Stimulated activated naive B cell treated with anti-CD40 and anti-IgM and Interleukin-4, amounts not matched to agents 10 μg/mL and 1 μg/mL and 100 μg/mL, for 72 hours (primary cell): ENCODE measurements at places on chromosomes 16 and 17.
A peak's percentile ranks its signal among the peaks of the same experiment; 100 is the strongest.

GRCh38 chr17:45175759-45176115 lies 14.1 kb downstream of the HEXIM2 start:
- no peak for DNase-seq
- no peaks in the 10 kb centered on the region for H3K36me3 ChIP-seq
- no peak overlapping the region for H3K4me3 ChIP-seq
- H3K4me1 ChIP-seq: peaks cover 11% of the 10 kb centered on the region

- H3K27me3 ChIP-seq: no peaks in the 10 kb centered on the region
- H3K4me3 ChIP-seq: peak overlapping the region; percentile 93
- H3K4me1 ChIP-seq: peaks cover 54% of the 10 kb centered on the region
- peak overlapping the region; percentile 95 for H3K27ac ChIP-seq
- H3K36me3 ChIP-seq: peaks cover 40% of the 10 kb centered on the region
- DNase-seq: peak; percentile 87
These were observed 981 bp upstream of the UNC13D start for GRCh38 chr17:75845058-75845711.

DNA sequence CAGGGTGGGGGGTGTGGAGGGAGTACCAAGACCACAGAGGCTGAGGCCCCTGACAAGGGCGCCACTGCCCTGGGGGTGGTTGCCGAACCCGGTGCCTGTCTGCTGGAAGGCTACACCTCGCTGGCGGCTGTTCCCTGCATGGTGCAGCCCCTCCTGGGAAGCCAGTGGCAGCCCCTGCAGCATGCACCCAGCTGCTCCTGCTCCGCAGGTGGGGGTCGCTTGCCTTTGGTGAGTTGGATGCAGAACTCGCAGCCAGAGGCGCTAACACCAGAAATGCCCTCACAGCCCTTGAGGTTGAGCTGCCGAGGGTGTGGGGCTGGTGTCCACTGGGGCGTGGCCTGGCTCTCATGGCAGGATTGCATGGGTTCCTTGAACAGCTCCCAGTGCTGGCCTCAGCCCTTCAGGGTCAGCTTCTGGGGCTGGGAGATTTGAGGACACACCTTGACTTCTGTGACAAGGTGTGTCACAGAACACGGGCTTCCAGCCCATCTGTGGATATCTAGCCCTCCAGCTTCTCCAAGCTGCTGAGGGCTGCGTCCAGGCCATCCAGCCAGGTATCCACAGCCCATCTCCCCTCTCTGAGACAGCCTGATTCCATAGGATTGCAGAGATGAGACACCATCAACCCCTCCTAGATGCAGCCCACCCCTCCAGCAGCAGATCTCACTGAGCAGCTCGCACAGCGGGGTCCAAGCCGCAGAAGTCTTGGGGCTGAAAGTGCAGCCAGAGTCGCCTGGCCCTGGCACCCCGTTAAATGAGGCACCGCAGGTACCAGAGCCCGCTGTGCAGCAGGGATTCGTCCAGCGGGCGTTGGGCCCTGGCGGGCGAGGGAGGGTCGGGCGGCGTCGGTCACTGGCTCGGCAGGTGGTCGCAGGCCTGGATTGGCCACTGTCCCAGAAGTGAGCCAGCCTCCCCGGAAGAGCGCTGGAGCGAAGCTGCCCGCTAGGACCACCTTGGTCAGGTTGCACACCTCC lies 586.3 kb downstream of the KCNJ18 start:
- H3K4me3 ChIP-seq: no peak overlapping the region
- no peaks in the 10 kb centered on the region for H3K4me1 ChIP-seq
- no peak for DNase-seq

DNA sequence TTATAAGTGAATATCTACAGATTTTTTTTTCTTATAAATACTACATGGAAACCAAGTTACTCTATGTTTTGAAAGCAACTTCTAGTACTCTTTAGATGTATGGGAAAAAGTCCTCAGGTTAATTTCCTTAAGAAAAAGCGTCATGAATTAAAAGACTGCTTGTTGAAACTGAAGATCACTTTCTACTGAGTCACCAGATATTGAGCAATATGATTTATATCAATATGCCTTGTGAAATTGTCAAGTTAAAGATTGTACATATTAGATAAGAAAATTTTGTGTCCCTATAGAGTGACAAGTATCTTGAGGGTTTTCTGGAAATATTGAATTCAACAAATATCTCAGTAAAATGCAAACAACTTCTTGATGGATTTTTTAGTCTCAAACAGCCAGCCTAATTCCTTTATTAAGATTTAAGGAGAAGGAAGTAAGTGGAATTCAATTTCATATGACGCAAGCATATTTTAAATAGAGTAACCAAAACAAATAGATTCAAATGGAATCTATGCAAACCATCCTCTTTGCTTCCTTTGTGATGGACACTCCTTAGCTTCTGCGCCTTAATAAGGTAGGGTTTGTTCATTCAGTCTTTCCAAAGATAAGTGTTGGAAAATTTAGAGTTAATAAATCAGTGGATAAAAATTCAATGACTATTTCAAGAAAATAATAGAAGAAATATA lies 16.6 kb downstream of the KRT12 start:
- no peak overlapping the region for H3K4me3 ChIP-seq
- H3K27ac ChIP-seq: no peak overlapping the region
- H3K36me3 ChIP-seq: no peaks in the 10 kb centered on the region
- H3K27me3 ChIP-seq: peaks cover 29% of the 10 kb centered on the region
- no peak for DNase-seq

- H3K4me1 ChIP-seq: no peaks in the 10 kb centered on the region
- no peaks in the 10 kb centered on the region for H3K36me3 ChIP-seq
- no peak for DNase-seq
- no peak overlapping the region for H3K27ac ChIP-seq
- H3K4me3 ChIP-seq: no peak overlapping the region
These were observed 149.2 kb upstream of the RPL38 start for GRCh38 chr17:74054249-74054648.

DNA sequence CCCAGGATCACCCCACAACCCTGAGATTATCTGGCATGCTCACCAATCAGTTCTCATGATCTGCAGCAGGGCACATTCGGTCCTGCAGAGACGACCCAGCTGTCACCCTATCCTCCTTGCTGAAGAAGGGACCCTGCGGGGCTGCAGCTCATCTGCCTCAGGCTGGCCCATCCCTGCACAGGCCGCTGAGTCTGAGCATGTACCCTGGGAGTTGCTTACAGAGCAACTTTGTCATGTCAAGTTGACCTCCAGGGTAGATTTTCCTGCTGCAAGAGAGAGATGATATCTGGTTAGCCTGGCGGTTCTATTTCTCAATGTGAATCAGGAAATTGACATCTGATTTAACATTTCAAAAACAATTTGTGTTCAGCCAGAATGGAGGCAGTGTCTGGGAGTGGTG lies 36.0 kb upstream of the ADCY9 start:
- H3K36me3 ChIP-seq: no peaks in the 10 kb centered on the region
- peaks cover 27% of the 10 kb centered on the region for H3K27me3 ChIP-seq
- H3K4me1 ChIP-seq: no peaks in the 10 kb centered on the region

GRCh38 chr16:57807252-57807967 lies 5.1 kb upstream of the KIFC3 start:
- H3K36me3 ChIP-seq: no peaks in the 10 kb centered on the region
- H3K4me3 ChIP-seq: no peak overlapping the region
- H3K27me3 ChIP-seq: peaks cover 64% of the 10 kb centered on the region

DNA sequence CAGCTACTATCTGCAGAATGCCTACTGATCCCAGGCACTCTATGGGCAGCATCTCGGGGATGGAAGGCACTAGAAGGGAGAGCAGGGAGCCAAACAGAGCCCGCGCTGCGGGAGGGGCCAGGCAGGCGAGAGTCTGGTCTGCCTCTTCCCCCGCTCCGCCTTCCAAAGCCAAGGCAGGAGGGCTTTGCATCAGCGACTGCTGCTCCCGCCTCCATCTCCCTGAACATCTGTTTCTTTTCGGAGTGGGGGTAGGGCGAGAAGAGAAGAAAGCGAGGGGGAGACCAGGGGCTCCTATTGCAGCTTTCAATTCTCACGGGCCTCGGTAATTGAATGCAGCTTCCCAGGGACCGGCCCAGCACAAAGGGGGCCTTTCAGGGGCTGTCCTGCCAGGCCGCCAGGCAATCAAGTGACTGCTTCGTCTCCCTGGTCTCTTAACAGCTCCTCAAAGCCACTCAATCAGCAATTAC lies 31.4 kb upstream of the CDC42EP4 start:
- H3K4me1 ChIP-seq: no peaks in the 10 kb centered on the region
- DNase-seq: no peak
- peaks cover 6% of the 10 kb centered on the region for H3K36me3 ChIP-seq
- H3K27me3 ChIP-seq: no peaks in the 10 kb centered on the region
- H3K4me3 ChIP-seq: no peak overlapping the region

DNA sequence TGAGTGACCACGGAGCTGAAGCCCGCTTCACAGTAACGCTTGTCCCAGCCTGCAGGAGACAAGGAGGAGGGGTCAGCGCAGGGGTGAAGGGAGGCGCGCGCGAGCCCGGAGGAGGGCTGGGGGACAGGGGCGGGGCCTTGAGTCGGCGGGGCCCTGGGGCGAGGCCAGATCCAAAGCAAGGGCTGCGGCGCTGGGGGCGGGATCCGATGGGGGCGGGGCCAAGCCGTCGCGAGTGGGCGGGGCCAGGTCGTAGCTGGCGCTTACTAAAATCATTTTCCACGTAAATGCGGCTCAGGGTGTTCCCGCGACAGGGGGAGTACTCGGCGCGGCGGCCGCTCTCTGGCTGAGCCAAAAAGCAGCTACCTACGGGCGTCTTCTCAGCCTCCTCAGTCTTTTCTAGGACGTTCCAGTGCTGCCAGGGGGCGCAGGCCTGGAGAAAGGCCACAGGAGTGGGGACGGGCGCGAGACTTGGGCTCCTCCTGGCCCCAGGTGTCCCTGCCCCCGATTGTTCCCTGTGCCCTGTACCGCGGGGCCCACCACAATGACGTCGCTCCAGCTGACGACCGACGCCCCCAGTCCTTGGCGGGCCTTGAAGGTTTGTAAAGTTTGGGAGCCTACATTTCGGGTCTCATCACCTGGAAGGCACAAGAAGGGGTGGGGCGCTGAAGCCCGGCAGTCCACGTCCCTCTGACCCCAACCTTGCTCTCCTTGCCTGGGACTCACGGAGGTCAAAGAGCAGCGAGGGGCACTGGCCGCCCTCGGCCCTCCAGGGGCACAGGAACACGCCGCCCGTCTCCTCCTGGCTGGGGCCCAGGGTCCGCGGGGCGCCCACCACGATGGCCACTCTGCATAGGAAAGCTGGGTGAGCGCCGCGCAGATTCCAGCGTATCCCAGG lies 3.9 kb downstream of the ITGA2B start:
- DNase-seq: peak; percentile 71
- H3K4me3 ChIP-seq: peak overlapping the region; percentile 73
- H3K27me3 ChIP-seq: peaks cover 50% of the 10 kb centered on the region
- H3K4me1 ChIP-seq: peaks cover 30% of the 10 kb centered on the region

- no peak overlapping the region for H3K4me3 ChIP-seq
- no peak for DNase-seq
- peaks cover 2% of the 10 kb centered on the region for H3K4me1 ChIP-seq
- H3K27ac ChIP-seq: no peak overlapping the region
These were observed 13.8 kb downstream of the HROB start for GRCh38 chr17:44155488-44155887.

GRCh38 chr16:4323071-4323844 lies 7.4 kb downstream of the GLIS2 start:
- no peak for DNase-seq
- no peak overlapping the region for H3K4me3 ChIP-seq
- no peaks in the 10 kb centered on the region for H3K36me3 ChIP-seq

GRCh38 chr16:21608639-21609328 lies 9.4 kb downstream of the METTL9 start:
- H3K4me3 ChIP-seq: no peak overlapping the region
- H3K4me1 ChIP-seq: peaks cover 27% of the 10 kb centered on the region
- H3K27ac ChIP-seq: no peak overlapping the region
- H3K27me3 ChIP-seq: no peaks in the 10 kb centered on the region

DNA sequence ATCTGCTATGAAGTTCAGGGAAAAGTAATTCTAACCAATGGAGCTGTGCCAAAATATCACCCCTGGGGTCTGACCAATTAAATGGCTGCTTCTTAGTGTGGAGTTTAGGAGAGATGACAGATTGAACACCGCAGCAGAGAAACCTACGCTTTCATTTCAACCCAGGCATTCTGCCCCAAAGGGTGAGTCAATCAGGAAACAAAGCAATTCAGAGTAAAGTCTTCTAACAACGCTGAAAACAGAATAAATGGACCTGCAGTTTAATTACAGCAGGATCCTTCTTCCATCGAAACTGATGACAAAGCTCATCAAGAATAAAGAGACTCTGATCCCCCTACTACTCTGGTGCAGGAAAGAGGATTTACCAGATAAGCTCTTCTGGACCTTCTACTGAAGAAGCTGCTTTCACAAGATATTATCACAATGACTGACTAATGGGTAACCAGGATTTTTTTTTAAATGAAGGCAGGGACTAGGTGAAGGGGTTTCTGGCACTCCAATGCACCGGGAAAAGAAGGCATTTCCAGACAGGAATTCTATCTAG lies 16.7 kb downstream of the RFFL start:
- peaks cover 48% of the 10 kb centered on the region for H3K4me1 ChIP-seq
- DNase-seq: peak; percentile 31
- H3K27me3 ChIP-seq: no peaks in the 10 kb centered on the region
- H3K27ac ChIP-seq: peak overlapping the region; percentile 10

- no peaks in the 10 kb centered on the region for H3K27me3 ChIP-seq
- H3K4me1 ChIP-seq: peaks cover 30% of the 10 kb centered on the region
- peak overlapping the region; percentile 56 for H3K27ac ChIP-seq
- H3K36me3 ChIP-seq: no peaks in the 10 kb centered on the region
- no peak overlapping the region for H3K4me3 ChIP-seq
These were observed 11.7 kb upstream of the SREBF1 start for GRCh38 chr17:17848311-17849082.

- H3K27ac ChIP-seq: peak overlapping the region; percentile 88
- H3K27me3 ChIP-seq: no peaks in the 10 kb centered on the region
- H3K4me1 ChIP-seq: peaks cover 58% of the 10 kb centered on the region
- peak overlapping the region; percentile 25 for H3K4me3 ChIP-seq
- peaks cover 33% of the 10 kb centered on the region for H3K36me3 ChIP-seq
These were observed 343.0 kb downstream of the SNX29 start for GRCh38 chr16:12319428-12320035.

DNA sequence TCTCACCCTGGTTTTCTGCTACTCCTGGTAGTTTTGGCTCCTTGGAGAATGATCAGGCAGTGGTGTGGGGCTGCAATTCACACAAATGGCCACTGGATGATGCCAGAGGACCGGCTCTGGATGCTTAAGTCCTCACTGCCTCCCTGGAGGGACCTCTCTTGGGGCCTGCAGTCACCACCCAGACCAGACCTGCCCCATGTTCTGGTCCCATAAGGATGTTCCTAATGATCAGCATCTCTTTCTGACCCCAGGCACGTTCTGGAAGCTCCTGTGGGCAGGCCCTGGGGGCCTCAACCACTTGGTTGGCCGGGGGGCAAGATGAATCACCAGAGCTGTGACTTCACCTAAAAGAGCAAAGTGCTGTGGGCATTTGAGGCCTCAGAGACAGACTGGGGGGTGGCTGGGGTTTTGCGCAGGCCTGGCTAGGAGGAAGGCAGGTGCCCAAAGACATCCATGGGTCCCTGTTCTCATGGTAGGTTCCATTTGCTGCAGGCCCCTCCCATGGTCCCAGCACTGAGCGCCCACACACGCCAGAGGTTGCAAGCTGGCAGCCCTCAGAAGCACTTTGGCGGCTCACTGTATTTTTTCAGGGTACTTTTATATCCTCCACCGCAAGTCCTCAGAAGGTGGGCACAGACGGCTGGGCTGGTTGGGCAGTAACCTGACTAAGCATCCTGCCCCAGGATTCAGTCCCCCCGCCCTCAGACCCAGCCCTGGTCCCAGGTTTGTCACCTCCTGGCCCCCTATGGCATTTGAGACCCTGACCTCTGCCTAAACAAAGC lies 53.2 kb downstream of the NT5M start:
- H3K4me1 ChIP-seq: peaks cover 6% of the 10 kb centered on the region
- H3K36me3 ChIP-seq: peaks cover 3% of the 10 kb centered on the region
- peak; percentile 59 for DNase-seq
- no peak overlapping the region for H3K27ac ChIP-seq
- H3K4me3 ChIP-seq: no peak overlapping the region

GRCh38 chr16:10581507-10581906 lies 1.1 kb upstream of the EMP2 start:
- H3K27me3 ChIP-seq: peaks cover 59% of the 10 kb centered on the region
- no peak overlapping the region for H3K4me3 ChIP-seq
- H3K4me1 ChIP-seq: peaks cover 9% of the 10 kb centered on the region
- H3K36me3 ChIP-seq: peaks cover 2% of the 10 kb centered on the region
